ENCODE measurements at places on chromosomes 2 and 18.
A peak's percentile ranks its signal among the peaks of the same experiment; 100 is the strongest.

DNA sequence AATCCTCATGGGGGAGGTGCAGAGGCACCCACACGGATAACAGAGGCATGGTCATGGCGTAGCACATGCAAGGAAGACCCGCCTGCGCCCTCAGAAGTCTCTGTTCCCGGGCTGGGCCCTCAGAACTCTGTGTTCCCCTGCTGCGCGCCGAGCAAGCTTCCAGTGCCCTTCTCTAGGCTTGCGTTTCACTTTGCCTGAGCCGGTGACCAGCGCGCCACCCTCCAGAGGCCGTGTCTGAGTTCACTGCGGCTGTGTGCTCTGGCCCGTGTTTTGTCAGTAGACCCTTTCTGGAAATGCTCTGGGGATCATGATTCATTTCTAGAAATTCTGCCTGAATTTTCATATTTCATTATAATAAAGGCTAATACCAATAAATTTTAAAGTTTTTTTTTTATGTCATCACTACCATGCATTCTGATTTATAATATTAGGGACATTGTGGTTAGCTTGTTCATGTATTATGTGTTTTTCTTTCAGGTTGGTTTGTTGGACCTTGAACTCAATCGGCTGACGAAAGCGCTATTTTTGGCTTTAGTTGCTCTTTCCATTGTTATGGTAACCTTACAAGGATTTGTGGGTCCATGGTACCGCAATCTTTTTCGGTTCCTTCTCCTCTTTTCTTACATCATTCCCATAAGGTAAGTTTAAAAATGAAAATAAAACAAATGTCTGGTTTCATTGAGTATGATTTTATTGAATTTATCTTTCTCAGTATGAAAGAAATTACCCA is 142.7 kb upstream of the NFATC1 start:
- no peak for DNase-seq

GRCh38 chr2:39145906-39146421 is 25.1 kb upstream of the SOS1 start:
- DNase-seq: peak; percentile 8

GRCh38 chr2:127166231-127166860 is 53.8 kb downstream of the CYP27C1 start:
- no peak for DNase-seq

DNA sequence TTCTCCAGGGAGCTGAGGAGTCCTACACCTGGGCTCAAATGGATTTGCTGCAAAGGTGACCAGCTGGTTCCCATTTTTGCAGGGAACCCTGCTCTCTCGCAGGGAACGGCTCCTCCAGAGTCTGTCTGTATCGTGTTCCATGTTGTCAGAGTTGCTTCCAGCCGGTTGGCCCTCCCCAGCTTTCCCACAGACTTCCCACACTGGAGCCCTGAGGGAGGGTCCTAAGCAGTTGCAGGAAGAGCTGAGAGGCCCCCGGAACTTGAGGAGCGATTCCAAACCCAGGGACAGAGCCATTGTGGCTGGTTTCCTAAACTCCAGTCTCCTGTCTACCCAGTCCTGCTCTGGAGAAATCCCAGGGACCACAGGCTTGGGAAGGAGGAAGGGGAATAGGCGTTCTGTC is 121.7 kb upstream of the PPP1CB start:
- DNase-seq: no peak

GRCh38 chr2:54704238-54704637 is 19.2 kb upstream of the EML6 start:
- no peak for DNase-seq

DNA sequence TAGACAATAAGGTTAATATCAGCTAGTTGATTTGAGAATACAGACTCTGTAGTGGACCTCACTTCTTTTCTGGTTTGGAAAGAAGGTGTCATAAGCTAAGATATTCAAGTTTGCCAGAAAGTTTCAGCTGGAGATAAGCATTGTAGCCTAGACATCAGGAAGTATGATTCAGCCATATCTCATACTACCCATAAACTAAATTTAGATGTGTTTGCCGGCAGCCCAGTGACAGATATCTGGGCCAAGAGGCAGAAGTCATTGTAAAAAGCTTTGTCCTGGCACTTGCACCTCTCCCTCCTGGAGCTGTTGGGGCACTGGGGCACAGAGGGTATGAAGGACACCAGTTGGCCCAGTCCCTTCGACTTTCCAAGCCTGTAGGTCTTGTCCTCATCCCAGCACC is 128.0 kb downstream of the EPHA4 start:
- no peak for DNase-seq

DNA sequence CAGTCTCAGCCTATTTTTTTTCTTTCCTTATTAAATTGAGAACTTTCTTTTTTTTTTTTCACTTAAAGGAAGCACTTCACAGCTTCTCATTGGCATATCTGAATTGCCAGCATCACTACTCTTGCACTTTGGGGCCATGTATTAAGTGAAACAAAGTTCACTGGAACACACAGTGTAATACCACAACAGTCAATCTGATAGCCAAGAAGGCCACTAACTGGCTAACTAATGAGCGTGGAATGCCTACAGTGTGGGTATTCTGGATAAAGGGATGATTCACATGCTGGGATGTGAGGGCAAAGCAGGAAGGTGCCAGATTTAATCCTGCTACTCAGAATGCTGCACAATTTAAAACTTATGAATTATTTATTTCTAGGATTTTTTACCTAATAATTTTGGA is 11.7 kb upstream of the C18orf63 start:
- DNase-seq: no peak

GRCh38 chr2:98892871-98893270 is 43.2 kb downstream of the CRACDL start:
- DNase-seq: no peak

- no peak for DNase-seq
Measured at GRCh38 chr2:188319838-188320237, 28.2 kb downstream of the GULP1 start.

GRCh38 chr2:219142329-219142728 is 18.3 kb downstream of the NHEJ1 start:
- no peak for DNase-seq

GRCh38 chr2:169765523-169765922 is 31.9 kb downstream of the KLHL23 start:
- DNase-seq: no peak

GRCh38 chr2:102983786-102984185 is 222.0 kb downstream of the TMEM182 start:
- peak; percentile 67 for DNase-seq

DNA sequence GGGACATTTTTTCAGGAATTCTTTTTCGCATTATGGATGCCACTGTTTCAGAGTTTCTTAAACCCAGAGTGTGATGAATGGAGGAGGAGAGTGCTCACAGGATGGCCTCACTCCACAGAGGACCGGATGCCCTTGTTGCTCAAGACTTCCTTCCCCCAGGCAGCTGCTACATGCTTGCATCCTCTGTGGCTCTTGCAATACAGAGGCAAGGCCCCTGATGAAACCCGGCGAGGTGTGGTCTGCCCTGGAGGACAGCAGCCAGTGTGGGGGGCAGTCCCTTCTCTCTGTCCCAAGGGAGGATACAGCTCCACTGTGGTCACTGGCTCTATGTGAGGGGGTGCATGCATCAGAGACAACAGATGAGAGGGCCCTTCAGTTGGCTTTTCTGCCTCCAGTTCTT is 109.6 kb downstream of the SH3RF3 start:
- no peak for DNase-seq

DNA sequence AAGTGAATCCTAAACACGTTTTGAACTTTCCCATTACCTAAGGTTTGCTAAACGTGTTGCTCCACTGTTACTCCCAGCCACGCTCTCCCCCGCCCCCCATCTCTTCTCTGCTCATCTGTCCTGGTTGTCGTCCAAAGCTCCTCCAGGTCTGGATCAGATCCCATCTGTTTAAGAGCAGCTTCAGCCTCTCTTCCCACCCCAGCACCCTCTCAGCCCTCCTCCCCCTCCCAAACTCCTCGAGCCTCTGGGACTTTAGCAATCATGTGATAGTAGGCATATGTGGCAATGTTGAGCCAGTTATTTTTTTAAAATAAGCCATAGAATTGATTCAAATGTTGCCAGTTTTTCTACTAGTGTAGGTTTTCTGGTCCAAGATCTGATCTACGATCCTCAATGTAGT is 20.0 kb upstream of the LPIN1 start:
- DNase-seq: peak; percentile 75

- no peak for DNase-seq
Measured at GRCh38 chr2:59585655-59586054, 967.8 kb downstream of the BCL11A start.

DNA sequence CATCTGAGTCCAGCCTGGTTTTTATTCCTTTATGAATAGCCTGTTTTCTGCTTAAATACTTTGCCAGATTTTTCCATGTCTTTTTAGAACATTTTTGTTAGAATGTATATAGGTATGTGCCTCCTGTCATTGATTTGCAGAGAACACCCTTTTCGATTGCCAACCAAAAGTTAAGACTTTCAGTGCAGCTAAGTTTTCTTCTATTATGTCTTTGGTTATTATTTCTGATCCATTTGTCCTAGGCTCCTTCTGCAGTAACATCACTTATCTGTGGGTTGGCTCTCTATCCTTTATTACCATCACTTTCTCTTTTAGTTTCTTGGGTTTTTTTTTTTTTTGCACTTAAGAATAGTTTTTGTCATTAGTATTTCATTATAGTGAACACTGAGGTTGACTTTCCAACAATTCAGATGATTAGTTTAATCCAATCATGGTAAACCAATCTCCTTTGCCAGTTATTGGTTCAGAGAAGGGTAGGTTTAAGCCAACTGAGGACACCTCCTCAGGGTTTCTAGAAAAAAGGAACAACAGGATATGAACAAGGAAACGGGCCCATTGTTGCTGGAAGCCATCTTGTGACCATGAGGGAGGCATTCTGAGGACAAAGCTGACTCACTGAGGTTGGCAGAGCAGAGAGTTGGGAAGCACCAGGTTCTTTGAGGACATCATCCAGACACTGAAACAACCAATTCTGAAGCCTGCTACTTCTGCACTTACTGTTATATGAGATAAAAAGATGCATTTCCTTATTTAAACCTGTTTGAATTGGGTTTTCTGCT is 37.9 kb upstream of the GBX2 start:
- no peak for DNase-seq

DNA sequence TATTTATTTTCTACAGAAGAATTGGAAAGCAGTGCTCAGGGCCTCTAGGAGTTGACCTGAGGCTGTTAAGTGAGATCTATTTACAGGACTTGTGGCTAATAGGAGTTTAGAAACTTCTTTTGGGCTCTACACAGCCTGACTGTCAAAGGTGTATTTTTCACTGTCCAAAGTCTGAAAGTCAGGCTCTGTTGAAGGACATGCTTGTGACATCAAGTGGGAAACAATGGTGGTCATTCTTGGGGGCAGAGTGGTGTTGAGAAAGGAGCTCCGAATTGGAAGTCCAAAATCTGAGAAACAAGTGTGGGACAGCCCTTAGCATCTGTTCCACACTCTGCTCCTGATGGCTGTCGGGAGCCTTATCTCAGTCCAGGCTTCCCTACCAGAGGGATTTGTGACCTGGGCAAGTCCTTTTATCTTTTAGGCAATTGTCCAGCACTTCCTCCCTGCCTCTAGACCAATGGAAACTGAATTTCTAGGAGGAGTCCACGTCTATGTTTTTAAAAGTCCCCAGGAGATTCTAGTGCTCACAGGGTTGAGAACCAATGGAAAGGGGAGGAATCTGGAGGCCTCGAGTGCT is 76.4 kb downstream of the LIPG start:
- no peak for DNase-seq

- no peak for DNase-seq
Measured at GRCh38 chr2:62184512-62185230, 11.2 kb upstream of the B3GNT2 start.

DNA sequence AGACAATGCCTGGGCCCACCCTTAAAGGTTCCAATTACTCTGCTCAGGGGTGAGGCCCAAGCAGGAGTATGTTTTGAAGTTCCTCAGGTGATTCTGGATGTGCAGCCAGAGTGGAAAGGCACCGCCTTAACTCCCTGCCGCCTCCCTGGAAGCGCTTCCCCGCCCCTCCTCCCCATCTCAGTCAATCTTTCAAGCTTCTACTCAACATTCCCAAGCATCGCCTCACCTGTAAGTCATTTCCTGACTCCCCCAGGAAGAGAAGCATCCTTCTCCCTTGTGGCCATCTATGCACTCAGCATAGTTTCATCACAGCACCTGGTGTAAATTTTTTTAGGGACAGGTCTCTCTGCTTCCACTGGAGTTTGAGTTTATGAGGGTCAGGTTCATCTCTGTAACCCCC is 67.5 kb downstream of the MYL12B start:
- DNase-seq: no peak
